Psoas muscle (tissue), 8 donors: ENCODE measurements at places on chromosomes 7 and 10. TPM values are rescaled to one million over a fixed set of nuclear protein-coding genes. Genes with fewer than 3 reads are reported as not detected.

DNA sequence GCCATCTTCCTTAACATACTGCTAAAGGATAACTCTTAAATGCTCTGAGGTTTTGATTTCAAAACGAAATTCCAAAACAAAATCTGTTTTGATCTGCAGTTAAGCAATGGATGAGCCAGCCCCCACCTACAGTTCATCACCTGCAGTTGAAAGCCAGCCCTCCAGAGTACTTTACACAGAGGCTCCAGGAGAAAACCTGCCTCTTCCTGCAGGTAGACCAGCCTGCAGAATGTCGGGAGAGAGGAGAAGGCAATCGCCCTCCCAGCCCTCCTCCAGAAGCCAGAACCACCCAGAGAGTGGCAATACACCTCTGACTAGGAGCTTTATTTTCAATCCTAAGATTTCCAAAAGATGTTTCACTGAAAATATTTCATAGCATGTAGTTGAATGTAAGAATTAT is 798.1 kb downstream of the GATA3 start:
- H3K4me1 ChIP-seq, result no peaks in the 10 kb centered on the region
- H3K27ac ChIP-seq, result no peak overlapping the region
- no peaks in the 10 kb centered on the region for H3K27me3 ChIP-seq
- H3K4me3 ChIP-seq, result no peak overlapping the region
- H3K36me3 ChIP-seq, result no peaks in the 10 kb centered on the region
- no peak for DNase-seq

GRCh38 chr7:50562136-50562535 is 3.1 kb downstream of the DDC start:
- no peak for DNase-seq
- H3K4me3 ChIP-seq, result no peak overlapping the region
- no peaks in the 10 kb centered on the region for H3K36me3 ChIP-seq
- H3K27ac ChIP-seq, result no peak overlapping the region
- no peaks in the 10 kb centered on the region for H3K4me1 ChIP-seq

- no peak overlapping the region for H3K4me3 ChIP-seq
- H3K4me1 ChIP-seq, result peaks cover 3% of the 10 kb centered on the region
- no peaks in the 10 kb centered on the region for H3K36me3 ChIP-seq
- H3K27ac ChIP-seq, result no peak overlapping the region
Measured at GRCh38 chr7:30936650-30937245, 25.1 kb downstream of the AQP1 start.

Gene EBF3
- total RNA-seq, result 8.5 TPM

DNA sequence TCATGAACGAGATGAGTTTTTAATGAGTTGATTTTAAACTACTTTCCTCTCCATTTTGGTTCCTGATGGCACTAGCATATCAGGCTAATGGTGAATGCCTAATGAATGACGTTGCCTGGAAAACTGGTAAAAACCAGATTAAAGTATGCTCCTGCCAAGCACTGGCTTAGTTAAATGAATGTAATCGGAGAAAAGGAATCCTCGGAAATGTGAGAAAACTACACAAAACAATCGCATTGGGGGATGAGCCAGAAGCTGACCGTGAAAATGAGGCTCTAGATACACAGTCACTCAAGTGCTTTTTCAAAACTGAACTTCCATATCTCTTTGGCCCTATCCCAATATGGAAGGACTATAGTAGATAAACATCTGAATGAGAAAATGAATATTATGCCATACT is 153.8 kb upstream of the COL1A2 start:
- no peak for DNase-seq
- no peaks in the 10 kb centered on the region for H3K27me3 ChIP-seq
- H3K4me3 ChIP-seq, result no peak overlapping the region

Gene OR2A42
- not detected for total RNA-seq

Gene SPDYE16
- total RNA-seq, result not detected

Gene STEAP1B
- total RNA-seq, result 1.2 TPM

Gene MYH16
- total RNA-seq, result not detected

Gene ARHGEF35
- total RNA-seq, result 0.15 TPM

Gene COL28A1
- total RNA-seq, result 1.9 TPM

DNA sequence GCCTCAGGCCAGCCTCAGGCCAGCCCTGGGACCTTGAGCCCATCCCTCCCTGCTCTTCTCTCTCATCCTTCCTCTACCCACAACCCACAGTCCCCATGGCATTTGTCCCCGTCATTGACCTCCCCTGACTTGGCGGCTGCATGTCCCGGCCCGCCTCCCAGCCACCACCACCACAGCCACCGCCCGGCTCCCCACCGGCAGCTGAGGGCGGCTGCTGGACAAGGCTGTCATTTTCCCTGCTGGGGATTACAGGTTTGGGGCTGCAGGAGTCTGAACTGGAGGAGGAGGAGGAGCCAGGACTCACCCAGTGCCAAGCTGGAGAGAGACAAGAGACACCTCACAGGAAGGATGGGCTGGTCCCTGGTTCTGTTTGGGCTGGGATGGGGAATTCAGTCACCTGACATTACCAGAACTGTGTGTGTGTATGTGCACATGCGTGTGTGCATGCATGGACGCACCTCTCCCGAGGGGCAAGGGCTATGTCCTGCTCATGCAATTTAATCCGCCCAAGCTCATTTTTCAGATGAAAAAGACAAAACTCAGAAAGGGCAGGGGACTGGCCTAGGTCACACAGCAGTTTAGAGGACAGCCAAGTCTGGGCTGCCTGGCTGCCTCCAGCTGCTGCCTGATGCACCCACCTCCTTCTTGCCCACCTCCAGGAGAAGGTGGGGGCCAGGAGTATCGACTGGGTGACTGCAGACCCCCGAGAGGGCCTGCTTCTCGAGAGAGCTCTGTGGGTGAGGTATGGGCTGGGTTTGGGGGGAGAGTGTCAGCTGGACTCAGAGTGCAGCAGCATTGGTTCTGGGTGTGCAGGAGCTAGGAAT is 113.1 kb downstream of the ZMIZ1 start:
- H3K4me1 ChIP-seq, result peaks cover 56% of the 10 kb centered on the region
- no peak overlapping the region for H3K4me3 ChIP-seq
- no peaks in the 10 kb centered on the region for H3K36me3 ChIP-seq
- no peaks in the 10 kb centered on the region for H3K27me3 ChIP-seq

DNA sequence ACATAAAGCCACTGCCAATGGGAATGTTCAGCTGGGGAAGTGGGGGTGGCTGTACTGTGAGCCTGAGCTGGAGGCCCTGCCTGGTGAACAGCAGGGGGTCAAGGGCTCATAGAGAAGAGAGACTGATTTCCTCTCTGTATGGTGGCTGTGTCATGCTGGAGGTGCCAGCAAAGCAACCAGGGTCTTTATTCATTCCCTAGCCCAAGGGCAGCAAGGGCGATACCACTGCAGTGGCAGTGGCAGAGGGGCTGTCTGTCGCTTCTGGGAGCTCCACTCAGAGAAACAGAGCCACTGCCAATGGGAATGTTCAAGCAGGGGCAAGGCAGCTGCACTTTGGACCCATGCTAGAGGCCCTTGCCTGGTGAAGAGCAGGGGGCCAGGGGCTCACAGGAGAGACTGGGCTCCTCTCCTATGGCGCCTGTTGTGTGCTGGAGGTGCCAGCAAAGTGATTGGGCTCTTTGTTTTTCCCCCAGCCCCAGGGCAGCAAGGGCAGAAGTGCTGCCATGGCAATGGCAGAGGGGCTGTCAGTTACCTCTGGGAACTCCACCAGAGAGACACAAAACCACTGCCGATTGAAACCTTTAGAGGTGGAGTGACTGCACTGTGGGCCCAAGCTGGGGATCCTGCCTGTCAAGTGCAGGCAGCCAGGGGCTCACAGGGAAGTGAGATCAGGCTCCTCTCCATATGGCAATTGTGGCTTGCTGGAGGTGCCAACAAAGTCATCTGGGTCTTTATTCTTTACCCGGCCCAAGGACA is 545.1 kb downstream of the SH2D4B start:
- H3K4me1 ChIP-seq, result no peaks in the 10 kb centered on the region
- no peaks in the 10 kb centered on the region for H3K36me3 ChIP-seq

Gene ADAP1
- total RNA-seq, result 0.88 TPM

- H3K36me3 ChIP-seq, result no peaks in the 10 kb centered on the region
- H3K27ac ChIP-seq, result no peak overlapping the region
- H3K4me1 ChIP-seq, result no peaks in the 10 kb centered on the region
- no peak overlapping the region for H3K4me3 ChIP-seq
- no peaks in the 10 kb centered on the region for H3K27me3 ChIP-seq
Measured at GRCh38 chr10:118992496-118992895, 37.0 kb upstream of the NANOS1 start.

Gene RBP3
- total RNA-seq, result not detected

- no peaks in the 10 kb centered on the region for H3K4me1 ChIP-seq
- no peaks in the 10 kb centered on the region for H3K36me3 ChIP-seq
- no peak overlapping the region for H3K4me3 ChIP-seq
- H3K27ac ChIP-seq, result no peak overlapping the region
- no peaks in the 10 kb centered on the region for H3K27me3 ChIP-seq
Measured at GRCh38 chr10:7159928-7160327, 250.9 kb downstream of the SFMBT2 start.

DNA sequence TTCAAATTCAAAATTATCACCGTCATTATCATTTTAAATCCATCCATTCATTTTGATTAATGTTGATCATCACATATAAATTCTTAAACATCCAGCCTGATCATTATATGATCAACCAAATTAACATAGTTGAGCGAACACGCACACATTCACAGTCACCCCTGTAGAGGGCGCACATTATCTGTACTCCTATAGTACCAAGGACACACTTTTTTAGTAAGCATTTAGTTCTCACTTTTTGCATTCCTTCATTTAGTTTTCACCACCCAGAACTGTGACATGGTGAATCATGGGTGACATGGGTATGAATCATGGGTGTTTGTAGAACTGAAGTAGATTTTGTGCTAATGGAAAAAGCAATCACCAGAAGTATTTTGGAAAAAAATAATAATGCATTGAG is 26.0 kb upstream of the ZNF735 start:
- no peak for DNase-seq
- H3K4me1 ChIP-seq, result no peaks in the 10 kb centered on the region
- H3K27me3 ChIP-seq, result no peaks in the 10 kb centered on the region
- no peaks in the 10 kb centered on the region for H3K36me3 ChIP-seq
- H3K27ac ChIP-seq, result no peak overlapping the region

Gene PNLIPRP1
- total RNA-seq, result 1.6 TPM

DNA sequence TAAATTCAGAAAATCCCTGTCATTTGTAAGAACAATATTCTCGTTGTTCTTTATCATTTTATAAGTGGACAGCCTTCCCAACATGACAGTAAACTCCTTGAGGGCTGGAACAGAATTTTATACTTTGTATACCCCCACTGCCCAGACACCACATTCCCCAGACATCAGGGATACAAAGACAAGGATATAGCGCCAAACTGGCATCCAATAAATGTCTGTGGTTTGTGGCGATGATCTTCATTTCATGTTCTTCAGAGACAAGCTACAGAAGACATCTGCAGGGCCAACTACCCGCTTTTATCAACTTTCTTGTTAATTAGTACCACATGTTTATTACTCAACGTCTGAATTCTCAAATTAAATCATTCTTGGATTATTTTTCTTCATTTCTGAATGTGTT is 155.9 kb downstream of the ATE1 start:
- H3K27ac ChIP-seq, result no peak overlapping the region
- DNase-seq, result no peak
- no peaks in the 10 kb centered on the region for H3K27me3 ChIP-seq

Gene PRPS1L1
- total RNA-seq, result not detected

DNA sequence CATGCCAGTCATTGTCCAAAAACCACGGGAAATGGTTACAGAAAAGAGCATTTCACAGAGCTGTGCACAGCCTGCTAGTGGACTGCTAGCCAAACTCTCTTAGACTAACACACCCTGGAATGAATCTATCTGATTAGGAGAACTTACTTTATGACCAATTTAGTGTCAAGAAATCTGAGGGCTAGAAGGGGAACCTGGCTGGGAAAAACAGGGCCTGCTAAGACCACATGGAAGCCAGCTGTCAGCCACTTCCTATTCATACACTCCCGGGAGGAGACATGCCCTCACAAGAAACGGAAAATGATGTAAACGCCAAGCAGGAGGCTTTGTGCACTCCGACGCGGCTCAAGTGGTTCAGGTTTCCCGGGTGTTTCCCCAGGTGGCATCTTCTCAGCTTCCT is 54.8 kb downstream of the MPP7 start:
- H3K4me3 ChIP-seq, result no peak overlapping the region
- H3K4me1 ChIP-seq, result peaks cover 24% of the 10 kb centered on the region
- H3K27me3 ChIP-seq, result no peaks in the 10 kb centered on the region
- H3K27ac ChIP-seq, result peak overlapping the region; percentile 43
- no peaks in the 10 kb centered on the region for H3K36me3 ChIP-seq
- no peak for DNase-seq

Gene GOT1
- 381 TPM for total RNA-seq

Gene TLX1
- not detected for total RNA-seq

DNA sequence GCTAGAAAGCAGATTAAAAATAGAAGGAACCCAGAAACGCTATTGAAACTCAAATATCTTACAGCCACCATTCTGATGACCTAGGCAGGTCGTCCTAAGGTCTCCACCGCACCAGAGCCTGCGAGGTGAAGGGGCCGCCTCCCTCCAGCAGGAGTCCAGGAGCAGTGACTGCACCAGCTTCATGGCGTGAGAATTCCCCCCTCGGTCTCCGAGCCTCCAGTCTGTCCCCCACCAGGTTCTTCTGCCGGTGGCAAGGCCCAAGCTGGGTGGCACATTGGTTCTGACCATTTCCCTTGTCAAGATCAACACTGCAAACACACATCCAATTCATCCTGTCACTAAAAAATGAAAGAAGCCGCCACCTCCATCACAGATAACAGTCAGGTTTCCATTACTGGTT is 98.7 kb downstream of the DIP2C start:
- no peak for DNase-seq
- H3K27ac ChIP-seq, result no peak overlapping the region
- peaks cover 42% of the 10 kb centered on the region for H3K4me1 ChIP-seq

DNA sequence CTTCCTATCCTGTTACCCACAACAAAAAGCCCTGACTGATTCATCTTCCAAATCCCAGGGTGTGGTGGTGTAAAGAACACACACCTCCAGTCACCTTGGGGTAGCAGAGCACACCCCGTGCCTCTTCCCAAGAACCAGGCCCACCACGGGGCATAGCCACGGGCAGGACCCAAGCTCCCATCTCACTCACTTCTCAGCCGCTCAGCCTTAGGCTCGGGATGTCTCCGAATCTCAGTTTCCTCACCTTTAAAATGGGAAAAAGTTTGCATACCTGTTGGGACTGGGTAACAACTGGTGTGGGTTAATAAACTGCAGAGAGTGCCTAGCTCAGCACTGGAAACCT is 139.0 kb downstream of the FGFR2 start:
- no peaks in the 10 kb centered on the region for H3K4me1 ChIP-seq
- H3K4me3 ChIP-seq, result no peak overlapping the region
- no peaks in the 10 kb centered on the region for H3K27me3 ChIP-seq
- H3K36me3 ChIP-seq, result no peaks in the 10 kb centered on the region
